ENCODE measurements at places on chromosomes 6 and 20.

DNA sequence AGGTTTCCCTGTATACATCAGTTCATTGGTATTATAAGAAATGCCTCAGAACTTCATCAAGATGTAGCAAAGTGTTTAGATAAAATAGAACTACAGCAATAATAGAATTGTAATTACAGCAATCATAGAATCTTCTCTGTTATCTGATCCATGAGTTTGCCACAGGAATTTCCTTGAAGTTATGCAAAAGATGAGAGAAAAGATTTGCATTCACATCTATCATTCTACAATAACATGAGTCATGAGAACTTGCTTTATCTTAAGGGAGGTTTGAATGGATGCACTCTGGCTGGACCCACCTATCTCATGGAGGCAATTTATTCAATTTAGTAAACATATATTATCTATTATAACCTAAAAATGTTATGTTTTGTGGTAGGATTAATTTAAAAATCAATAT lies 329.8 kb upstream of the EPHA7 start:
- no peak for DNase-seq

DNA sequence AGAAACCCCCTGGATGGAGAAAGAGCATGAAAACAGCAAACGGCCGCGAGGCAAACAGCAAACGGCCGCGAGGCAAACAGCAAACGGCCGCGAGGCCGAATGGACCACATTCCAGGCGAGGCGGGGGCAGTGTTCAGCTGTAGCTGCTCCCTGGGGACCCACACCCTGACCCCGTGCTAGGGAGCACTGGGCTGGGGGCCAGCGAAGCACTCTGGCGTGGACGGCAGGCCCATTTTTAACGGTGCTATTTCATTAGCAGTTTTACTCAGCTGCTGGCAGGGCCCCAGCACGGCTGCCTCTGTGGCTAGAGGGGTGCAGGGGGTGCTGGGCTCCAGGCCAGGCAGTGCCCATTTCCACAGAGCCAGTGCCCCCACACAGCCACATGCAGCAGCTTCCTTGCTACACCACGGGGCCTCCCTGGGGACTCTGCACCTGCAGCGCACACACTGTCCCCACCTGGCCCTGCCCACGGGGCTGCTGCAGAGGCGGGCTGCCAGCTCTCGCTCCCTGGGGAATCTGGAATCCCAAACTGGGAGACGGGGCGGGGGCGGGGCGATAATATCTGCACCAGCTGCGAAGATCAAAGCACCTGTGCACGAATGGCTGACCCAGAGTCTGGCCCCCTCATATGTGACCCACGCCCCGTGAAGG lies 35.6 kb upstream of the SLCO4A1 start:
- DNase-seq, result peak; percentile 26

DNA sequence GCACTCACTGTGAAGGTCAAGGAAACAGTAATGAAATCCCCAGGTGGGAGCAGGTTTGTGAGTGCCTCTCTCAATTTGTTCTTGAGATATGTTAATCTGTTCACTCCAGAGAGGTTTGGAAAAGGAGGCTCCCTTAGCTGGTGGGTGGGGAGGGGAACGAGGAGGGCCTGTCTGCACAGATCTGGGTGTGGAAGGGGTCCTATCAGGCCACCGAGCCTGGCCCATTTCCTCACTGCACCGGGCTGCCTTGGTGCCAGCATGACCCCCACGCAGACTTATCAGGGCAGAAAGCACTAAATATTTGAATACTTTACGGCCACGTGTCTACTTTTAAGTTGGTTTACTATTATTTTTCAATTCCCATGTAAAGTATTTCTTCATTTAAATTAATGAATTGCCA lies 8.3 kb downstream of the AGPAT4 start:
- DNase-seq, result no peak

DNA sequence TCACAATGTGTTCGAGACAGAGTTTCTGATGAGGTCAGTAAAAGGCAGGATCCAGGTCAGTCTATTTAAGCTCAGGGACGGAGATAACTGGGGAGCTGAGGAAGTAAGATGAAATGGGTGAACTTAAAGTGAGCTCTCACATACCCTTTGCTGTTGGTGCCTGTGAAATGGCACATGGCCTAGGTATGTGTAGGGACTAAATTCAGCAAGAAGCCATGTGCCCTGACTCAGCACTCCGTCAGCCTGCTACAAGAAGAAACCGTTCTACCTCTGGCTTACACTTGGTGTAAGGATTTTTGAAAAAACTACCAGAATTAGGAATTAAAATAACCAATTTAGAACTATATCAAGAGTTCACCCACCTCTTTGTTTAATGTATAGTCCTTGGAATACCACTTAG lies 41.1 kb upstream of the TRDN start:
- no peak for DNase-seq

DNA sequence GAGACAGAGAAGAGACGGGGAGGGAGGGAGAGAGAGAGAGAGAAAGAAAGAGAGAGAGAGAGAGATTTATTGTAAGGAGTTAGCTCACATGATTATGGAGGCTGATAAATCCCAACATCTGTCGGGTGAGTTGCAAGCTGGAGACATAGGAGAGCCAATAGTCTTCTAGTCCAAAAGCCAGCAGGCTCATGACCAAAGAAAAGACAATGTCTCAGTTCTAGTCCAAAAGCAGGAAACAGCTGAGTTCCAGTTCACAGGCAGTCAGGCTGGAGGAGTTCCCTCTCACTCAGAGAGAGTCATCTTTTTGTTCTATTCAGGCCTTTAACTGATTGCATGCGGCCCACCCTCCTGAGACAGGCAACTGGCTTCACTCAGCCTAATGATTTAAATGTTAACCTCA lies 416.6 kb downstream of the PREX1 start:
- no peak for DNase-seq

DNA sequence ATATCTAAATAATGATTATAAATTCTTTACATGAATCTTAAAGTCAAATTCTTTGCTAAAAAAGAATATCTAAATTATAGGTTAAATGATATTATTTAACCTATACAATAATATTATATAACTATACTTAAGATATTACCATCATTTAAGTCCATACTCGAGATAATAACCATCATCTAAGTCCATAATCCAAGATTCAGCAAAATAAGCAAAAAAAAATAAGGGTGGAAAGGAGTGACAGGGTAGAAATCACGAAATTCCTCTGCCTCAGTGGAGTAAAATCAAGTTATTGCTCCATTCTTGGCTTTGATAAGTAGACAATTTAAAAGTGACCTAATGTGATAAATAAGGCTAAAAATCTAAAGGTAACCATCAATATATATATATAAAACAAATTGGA lies 9.7 kb downstream of the IL17A start:
- no peak for DNase-seq

GRCh38 chr6:117169781-117170281 lies 95.5 kb upstream of the VGLL2 start:
- no peak for DNase-seq

DNA sequence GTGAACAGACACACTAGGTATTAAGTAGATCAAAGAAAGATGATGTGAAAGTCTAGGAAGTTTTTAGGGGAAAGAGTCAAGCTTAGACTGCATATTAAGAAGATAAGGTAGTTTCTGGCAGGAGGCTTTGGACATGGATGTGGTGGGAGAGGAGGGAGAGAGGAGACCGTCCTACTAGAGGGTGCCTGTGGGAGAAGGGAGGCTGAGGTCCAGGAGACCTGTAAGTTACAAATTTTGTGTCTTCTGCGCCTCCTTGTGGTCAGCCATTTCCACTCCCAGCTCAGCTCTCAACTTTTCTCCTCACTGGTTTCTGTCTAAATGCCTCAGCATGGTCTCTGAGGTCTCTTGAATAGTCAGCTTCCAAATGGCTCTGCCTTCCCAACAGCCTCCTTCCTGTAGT lies 193.5 kb downstream of the UNC5CL start:
- peak; percentile 43 for DNase-seq

DNA sequence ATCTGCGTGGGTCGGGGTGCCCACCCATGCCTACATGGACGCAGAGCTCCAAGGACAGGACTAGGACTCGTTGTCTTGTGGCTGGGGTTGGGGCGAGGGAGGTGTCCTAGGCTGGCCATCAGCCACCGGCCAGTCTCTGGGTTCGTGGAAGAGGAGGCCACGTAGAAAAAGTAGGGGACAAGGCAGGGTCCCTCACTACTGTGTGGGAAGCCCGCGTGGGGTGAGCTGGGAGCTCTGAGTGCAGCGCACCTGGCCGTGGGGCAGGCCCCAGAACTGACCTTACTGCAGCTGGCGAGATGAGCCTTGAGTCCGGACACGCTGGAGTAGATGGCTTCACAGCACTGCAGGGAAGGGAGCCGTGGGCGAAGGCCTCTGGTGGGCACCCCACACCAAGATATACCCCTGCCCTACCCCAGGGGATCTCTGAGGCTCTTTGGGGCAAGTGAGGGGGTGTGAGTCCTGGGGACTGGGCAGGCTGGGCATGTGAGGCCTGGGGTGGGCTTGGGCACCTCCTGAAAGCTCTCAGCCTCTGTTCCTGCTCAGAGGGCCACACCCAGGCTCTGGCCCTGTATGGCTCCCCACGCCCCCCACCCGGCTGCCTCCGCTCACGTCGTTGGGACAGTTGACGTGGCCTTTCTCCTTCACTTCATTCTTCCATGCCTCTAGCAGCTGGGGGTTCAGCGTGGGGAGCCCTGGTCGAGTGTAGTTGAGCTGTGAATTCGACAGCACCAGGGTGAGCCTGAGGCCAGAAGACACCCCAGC lies 5.6 kb upstream of the UCKL1 start:
- DNase-seq, result no peak

DNA sequence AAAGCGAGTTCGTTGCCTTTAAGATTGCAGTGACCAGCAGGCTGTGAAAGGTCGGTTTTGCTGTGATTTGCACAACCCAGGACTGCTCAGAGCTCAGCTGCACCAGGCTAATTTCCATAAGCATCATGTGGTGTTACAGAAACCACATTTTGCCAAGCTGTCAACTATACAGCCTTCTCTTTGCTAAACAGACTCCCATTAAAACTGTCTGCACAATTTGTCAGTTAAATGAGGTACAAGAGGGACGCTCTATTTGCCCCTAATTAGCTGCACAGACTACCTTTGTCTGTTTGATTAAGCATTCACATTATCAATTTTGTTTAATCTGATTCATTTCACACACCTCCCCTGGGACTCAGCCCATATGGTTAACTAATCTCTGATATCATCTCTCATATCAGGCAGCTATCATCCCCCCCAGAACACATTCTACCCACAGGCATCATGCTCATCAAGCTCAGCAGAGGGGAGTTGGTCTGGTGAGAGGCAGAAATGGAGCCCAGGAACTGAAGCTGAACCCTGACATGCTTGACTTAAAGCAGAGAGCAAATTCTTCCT lies 62.1 kb downstream of the OLIG3 start:
- DNase-seq, result no peak

- peak; percentile 40 for DNase-seq
Measured at GRCh38 chr6:32087574-32088486, 21.3 kb downstream of the TNXB start.
